ENCODE measurements at places on chromosomes 6 and 20.

GRCh38 chr6:111030008-111031007 is 48.5 kb downstream of the RPF2 start:
- peak; percentile 40 for DNase-seq

DNA sequence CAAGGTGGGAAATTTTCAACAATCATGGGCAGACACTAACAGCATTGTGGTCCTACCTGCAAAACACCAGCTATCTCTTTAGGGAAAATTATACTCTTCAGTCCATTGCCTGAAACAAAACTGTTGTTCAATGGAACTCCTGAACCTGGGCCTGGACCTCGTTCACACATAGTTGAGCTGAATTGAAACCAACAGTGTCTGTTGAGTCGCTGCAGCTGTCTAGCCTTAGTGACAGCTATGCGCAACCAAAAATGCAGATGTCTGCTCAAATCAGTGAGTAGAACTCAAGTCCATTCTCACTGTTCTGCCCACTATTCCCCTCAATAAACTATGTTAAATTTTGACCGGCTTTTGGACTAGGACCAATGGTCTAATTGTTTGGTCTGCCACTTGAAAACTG is 286.2 kb downstream of the TFAP2A start:
- DNase-seq: no peak

GRCh38 chr20:42609618-42610017 is 580.1 kb downstream of the PTPRT start:
- no peak for DNase-seq

DNA sequence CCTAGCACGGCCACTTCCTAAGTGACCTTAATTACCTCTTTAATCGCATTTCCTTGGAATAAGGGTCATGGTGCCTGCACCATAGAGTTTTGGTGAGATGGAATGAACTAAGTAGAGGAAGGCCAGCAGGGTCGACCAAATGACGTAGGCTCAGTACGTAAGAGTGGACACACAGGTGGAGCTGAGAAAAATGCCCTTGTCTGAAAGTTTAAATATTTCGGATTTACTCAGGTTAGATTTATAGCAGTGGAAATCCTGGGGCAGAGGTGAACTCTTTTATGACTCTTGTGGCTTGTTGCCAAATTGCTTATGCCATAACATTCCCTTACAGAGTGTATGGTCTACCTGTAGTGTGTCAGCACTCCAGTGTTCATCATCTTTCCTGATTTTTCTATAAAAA is 23.6 kb upstream of the BTBD3 start:
- DNase-seq: no peak

DNA sequence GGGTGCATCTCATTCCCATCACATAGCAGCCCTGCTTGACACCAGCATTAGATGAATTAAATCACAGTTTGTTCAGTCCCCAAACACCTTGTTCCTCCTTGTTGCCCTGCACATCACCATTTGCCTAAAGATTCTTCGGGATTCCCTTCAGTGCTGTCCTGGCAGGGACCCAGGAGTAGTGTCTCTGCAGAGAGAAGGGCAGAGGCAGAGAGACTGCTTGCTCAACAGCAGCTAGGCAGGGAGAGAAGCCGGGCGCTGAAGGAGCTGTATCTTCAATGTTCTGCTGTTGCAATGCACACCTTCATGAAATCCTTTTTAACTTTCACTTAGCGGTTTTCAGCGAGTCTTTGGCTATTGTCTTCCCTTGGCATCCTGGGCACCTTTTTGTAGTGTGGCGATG is 362.9 kb downstream of the FARS2 start:
- no peak for DNase-seq

DNA sequence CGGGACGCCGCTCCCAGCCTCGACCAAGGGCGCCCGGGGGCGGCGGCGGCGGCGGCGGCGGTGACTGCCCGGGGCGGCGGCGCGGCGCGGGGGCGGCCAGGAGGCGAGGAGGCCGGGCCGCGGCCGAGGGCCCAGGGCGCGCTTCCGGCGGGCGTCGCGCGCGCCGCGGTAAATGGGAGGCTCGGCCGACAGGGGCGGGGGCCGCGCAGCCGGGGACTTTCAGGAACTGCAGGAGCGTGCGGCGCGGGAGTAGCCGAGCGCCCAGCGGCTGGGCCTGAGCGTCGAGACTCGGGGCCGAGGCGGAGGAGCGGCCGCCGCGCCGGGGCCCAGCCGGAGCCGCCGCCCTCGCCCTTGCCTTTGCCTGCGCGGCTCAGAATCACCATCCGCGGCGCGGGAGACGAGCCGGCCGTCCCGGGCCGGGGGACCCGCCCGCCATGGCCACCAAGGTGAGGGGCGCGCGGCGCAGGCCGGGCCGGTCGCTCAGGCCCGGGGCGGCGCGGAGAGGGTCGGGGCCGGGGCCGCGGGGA is at the start of gene SNX9:
TSS of gene SNX9 (plus strand) at position 246 of the 527 bp plus-strand sequence. CDS start at position 435, 189 bp downstream.
- DNase-seq: peak; percentile 70

- no peak for DNase-seq
Measured at GRCh38 chr6:116876635-116877611, at the start of gene RFX6. Gene RFX6 (plus strand): TSS chr6:116877242. CDS start chr6:116877276, 34 bp downstream.

DNA sequence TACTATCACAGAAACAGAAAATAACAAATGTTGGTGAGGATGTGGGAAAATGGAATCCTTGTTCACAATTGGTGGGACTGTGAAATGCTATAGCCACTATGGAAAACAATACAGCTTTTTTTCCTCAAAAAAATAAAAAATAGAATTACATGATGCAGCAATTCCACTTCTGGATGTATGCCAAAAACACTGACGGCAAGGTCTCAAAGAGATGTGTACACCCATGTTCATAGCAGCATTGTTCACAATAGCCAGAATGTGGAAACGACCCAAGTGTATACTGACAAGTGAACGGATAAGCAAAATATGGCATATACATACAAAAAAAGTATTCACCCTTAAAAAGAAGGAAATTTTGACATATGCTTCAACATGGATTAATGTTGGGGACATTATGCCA is 213.4 kb downstream of the KHDC1L start:
- DNase-seq: peak; percentile 35

- DNase-seq: peak; percentile 79
Measured at GRCh38 chr6:32700391-32701040, 34.1 kb upstream of the HLA-DQB1 start.

DNA sequence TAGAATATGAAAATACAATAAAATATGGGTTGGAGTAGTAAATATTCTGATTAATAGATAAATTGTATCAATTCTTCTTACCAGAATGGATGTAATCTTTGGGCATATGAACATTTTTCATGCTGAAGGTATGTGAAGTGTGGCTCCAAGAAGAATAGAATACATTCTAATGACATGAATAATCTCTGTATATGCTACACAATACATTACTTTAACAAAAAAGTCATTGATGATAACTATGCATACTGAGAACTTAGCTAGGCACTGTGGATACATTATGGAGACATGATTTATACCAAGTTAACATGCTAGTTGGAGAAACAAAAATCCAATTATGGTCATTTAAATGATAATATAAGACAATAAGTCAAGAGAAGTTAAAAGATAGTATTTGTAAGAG is 62.7 kb upstream of the HDAC2 start:
- no peak for DNase-seq

DNA sequence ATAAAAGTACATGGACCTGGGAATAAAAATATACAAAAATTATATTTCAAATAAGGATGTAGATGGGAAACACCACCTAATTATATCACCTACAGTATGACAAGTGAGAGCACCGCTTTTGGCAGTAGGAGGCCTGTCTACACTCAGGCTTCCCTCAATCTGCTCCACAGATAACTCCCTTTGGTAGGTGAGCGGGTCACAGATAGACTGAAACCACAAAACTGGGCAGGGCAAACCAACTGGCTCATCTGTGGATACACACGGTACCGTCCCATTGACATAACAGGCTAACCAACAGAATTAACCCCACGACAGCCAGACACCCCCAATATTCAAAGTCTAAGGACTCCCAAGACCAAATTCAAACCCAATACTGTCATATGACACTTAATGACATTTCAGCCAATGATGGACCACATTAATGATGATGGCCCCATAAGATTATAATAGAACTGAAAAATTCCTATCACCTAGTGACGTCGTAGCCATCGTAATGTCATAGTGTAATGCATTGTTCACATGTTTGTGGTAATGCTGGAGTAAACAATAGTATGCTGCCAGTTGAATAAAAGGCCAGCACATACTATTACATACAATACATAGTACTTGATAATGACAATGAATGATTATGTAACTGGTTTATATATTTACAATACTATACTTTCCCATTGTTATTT is 109.7 kb downstream of the MBOAT1 start:
- DNase-seq: no peak

GRCh38 chr6:16273256-16273655 is 34.9 kb downstream of the GMPR start:
- DNase-seq: peak; percentile 55

GRCh38 chr6:124573953-124574352 is 388.3 kb upstream of the RNF217 start:
- no peak for DNase-seq

GRCh38 chr6:109872968-109873545 is 105.1 kb upstream of the GPR6 start:
- no peak for DNase-seq

DNA sequence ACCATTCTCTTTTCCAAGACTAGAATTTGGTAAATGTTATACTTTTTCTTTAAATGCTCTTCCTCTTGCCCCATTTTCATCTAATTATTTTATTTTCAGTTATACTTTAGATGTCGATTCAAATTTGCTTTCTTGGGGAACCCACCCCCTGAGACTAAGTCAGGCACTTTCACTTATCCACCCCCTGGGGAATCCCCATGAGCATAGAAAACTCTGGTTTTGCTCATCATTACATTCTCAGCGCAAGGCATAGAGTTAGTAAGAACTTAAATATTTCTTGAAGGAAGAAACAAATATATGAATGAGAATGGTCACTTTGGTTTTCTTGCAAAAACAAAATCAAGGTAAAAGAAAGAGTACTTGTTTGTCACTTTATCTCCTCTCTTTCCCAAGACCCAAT is 25.1 kb upstream of the HSF2 start:
- no peak for DNase-seq

DNA sequence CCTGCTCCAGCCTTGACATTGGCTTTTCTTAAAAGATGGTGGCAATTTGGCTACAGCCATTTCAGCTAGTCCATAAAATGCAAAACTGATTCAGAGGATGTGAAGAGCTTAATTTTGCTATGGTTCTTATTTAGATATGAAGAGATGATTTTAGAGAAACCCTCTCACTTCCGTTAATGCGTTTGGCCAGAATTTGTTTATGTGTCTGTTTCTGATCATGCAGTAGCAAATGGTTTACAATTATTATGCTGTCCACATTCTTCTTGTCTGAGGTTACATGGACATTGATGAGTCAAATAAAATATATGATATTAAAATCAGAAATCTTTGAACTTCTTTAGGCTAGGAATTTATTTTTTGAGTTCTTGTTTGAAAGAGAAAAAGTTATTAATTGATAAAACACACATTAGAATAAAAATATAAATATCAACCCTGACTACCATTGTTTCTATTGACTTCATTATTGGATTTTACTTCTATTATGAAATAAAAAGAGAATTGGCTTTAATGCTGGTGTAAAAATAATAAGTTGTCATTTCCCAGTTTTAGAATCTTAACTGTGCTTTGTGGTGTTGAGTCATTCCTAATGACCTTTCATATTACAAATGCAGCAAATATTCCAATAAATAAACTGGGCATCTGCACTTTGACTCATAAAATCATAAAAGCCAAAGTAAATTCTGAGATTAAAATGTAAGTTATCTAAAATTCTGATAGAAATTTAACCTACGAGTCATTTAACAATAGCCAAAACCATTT is 1286.0 kb upstream of the GJE1 start:
- DNase-seq: peak; percentile 73

DNA sequence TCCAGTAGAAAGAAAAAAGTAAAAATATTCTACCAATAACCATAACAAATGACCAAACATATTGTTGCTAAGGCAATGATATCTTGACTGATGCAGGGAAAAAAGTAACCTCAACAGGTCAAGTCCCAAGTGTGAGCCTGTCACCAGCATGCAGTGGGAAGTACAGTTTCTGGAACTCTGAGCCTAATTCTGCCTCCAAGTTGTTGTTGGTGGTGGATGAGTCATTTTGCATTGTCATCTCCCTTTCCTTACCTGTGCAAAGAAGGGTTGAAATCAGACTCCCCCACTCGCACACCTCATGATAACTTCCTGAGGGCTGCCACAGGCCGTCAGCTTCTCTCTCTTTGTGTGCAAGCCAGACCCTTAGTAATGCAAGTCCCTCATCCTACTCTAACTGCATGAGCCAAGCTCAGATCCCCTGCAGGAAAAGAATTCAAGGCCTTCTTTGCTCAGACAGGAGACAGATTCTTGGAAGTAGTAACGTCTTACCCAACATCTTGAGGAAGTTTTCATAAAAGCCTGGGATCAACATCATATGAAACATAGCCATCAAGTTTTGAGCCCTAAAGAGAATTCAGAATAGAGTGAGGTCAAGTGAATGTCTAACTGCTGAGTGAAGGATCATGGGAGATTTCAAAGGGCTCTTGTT is 207.6 kb upstream of the FOXA2 start:
- DNase-seq: peak; percentile 63

- peak; percentile 54 for DNase-seq
Measured at GRCh38 chr6:93792746-93793145, 373.4 kb upstream of the EPHA7 start.

Measured in fibroblast of the aortic adventitia (primary cell).